ENCODE measurements at places on chromosomes 3 and 15. TPM values are rescaled to one million over a fixed set of nuclear protein-coding genes. Genes with fewer than 3 reads are reported as not detected.

DNA sequence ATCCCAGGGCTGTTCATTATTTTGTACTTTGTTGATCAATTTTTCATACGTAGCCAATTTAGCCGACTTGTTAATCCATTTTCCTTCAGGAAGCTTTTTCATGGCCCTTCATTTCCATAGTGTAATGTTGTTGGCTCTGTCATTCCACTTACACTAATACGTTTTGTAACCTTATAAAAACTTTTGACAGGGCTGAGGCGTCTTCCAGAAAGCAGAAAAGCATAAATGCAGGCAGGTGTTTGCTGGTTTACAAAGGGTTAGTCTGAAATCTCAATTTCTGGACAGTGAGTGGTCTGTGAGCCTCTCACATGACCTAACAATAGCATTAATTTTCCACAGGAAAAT is 444.0 kb downstream of the OTOL1 start:
- ATAC-seq = no peak

- no peak for ATAC-seq
These were observed 61.5 kb downstream of the ASB7 start for GRCh38 chr15:100663915-100664281.

ITIH1 gene
- total RNA-seq = 0.12 TPM

DNA sequence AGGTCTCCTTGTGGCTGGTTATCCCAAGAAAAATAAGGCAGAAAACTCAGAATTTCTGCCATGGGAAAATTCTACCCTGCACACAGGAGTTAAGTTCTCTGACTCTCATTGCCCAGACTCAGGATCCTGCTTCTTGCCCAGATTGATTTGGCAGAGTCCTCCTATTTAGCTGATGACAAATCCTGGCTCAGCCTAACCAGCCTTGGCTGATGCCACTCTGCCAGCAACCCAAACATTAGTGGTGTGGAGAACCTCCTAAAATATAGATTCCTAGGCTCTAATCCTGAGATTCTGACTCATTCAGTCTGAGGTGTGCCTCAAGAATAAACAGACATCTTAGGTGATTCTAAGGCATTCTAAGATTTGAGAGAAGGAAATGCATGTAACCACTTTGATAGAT is 60.5 kb upstream of the ACTC1 start:
- peak; percentile 79 for ATAC-seq

GRCh38 chr15:48493084-48493762 is 152.3 kb downstream of the FBN1 start:
- ATAC-seq = no peak

KLF15 gene
- 0.60 TPM for total RNA-seq

- ATAC-seq = no peak
These were observed 40.0 kb upstream of the SAMMSON start for GRCh38 chr3:69959581-69959980.

- no peak for ATAC-seq
These were observed 96.8 kb upstream of the LMOD3 start for GRCh38 chr3:69219101-69219708.

C3orf80 gene
- 5.9 TPM for total RNA-seq

DNA sequence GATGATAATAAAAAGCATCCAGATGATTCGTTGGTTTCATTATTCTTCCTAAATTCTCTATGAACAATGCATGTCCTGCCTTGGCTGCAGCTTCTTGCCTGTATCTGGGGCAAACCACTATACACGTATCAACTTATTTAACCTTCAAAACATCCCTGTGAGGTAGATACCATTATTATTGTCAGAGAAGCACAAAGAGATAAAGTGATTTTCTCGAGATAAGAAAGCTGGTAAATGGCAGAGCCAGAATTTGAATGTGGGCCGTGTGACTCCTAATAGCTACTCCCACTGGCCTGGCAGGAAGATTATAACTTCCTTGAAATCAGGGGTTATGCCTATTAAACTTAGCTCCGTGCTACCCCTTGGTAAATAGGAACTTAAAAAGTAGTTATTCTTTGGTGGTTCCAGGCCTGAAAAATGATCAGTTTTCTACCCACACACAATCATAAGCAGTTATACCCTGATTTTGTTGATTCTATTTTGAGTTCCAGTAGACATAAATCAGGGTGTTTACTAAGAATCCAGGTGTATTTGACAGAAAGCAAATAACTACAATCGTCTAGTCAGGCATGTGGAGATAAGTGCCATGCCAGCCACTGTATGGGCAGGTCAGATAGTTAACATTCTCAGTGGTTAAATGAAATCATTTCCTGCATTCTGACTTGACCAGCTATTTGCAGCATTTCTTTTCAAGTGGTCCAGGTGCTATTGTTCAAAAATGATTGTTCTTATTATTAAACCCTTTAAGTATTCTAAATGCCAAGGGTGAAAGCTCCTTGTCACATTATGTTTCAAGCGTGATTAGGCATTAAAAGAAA is 99.2 kb upstream of the LRRN1 start:
- no peak for ATAC-seq

PRRT3 gene
- 0.56 TPM for total RNA-seq

SERINC4 gene
- 0.36 TPM for total RNA-seq

A4GNT gene
- not detected for total RNA-seq

Data from esophagus mucosa (tissue), 1 donor.